GM12891 (cell line): ENCODE measurements at places on chromosomes 3 and 15.

- no peak for DNase-seq
These were observed 210.6 kb downstream of the PTPRG start for GRCh38 chr3:61771976-61772375.

GRCh38 chr3:151843275-151843674 is 29.4 kb downstream of the AADAC start:
- DNase-seq, result no peak

GRCh38 chr3:184375747-184376461 is 2.1 kb downstream of the THPO start:
- DNase-seq, result no peak

DNA sequence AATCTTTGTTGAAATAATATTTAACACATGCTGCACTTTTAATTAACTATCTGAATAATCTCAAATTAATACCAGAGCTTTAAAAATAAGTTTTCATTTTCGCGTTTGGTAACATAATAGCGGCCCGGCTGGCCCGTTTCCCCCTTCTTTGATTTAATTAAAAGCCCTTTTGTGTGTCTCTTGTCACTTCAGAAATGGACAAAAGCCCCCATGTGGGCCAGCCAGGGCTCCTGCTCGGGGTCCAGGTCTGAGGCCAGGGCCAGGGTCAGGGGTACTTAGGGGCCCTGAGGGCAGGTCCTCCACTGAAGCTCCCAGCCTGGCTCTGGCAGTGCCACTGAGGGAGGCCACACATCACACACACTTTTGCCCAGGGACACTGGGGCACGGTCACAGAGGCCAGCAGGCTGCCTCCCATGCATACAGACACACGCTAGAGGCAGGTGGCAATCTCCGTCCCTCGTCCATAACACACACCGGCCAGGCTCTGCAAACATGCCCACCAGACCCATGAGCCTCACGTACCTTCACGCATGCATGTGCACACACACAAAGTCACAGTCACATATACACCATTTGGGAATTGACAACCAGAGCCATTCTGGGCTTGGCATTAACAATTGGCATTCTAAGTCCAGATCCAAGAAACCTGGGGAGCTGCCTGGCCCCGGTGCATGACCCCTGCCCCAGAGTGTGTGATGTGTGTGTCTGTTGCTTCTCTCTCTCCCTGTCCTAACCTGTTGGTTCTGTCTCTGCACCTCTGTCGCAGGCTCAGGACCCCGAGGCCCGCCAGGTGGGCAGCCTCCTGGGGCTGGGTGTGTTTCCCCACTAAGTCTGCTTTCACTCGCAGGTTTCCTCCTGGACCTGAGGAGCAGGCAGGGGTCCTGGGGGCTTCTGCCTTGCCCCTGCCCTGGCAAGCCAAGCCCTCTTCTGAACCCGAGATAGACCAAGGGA is 38.5 kb downstream of the DNAJB8 start:
- no peak for DNase-seq

- peak; percentile 25 for DNase-seq
These were observed 31.9 kb downstream of the SLMAP start for GRCh38 chr3:57787867-57788623.

DNA sequence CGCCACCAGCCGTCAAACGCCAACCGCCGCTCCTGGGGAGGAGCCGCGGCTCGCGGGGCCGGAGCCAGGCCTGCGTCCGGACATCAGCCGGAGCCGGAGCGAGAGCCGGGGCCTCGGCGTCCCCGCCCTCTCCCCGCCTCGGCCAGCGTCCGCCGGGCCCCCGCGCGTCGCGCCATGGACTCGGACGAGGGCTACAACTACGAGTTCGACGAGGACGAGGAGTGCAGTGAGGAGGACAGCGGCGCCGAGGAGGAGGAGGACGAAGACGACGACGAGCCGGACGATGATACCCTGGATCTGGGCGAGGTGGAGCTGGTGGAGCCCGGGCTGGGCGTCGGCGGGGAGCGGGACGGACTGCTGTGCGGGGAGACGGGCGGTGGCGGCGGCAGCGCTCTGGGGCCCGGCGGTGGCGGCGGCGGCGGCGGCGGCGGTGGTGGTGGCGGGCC is 359 bp downstream of the ARIH1 start:
- peak; percentile 12 for DNase-seq

- DNase-seq, result no peak
These were observed 28.2 kb upstream of the GBE1 start for GRCh38 chr3:81789691-81790090.

DNA sequence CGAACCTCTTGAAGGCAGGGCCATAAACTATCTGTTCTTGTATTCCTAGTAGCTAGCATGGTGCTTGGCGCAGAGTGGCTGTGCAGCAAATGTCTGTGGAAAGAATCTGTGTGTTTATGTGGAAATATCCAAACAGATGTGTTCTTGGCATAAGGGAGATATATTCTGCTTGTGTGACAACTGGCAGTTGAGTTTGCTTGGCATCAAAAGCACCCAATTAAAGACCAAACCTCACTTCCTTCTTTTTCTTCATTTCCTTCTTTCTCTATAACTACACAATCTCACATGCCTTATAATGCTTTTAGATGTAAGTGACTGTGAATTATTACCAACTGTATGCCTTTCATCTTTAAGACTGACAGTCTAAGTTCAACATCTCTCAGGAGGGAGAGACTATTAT is 296.5 kb downstream of the SLC9A9 start:
- no peak for DNase-seq

DNA sequence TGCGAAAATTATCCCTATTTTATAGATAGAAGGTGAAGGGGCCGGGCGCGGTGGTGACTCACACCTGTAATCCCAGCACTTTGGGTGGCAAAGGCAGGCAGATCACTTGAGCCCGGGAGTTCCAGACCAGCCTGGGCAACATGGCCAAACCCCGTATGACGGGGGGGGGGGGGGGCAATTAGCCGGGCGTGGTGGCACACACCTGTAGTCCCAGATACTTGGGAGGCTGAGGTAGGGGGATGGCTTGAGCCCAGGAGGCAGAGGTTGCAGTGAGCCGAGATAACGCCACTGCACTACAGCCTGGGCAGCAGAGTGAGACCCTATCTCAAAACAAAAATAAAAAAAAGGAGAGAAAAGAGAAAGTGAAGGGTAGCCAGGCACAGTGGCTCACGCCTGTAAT is 1.4 kb downstream of the AAGAB start:
- no peak for DNase-seq

- DNase-seq, result no peak
These were observed 416.6 kb upstream of the NECTIN3 start for GRCh38 chr3:110654843-110655502.

- DNase-seq, result no peak
These were observed 8.3 kb upstream of the DNAJA4 start for GRCh38 chr15:78256044-78256437.

- no peak for DNase-seq
These were observed 40.5 kb downstream of the FILIP1L start for GRCh38 chr3:100073714-100074307.

DNA sequence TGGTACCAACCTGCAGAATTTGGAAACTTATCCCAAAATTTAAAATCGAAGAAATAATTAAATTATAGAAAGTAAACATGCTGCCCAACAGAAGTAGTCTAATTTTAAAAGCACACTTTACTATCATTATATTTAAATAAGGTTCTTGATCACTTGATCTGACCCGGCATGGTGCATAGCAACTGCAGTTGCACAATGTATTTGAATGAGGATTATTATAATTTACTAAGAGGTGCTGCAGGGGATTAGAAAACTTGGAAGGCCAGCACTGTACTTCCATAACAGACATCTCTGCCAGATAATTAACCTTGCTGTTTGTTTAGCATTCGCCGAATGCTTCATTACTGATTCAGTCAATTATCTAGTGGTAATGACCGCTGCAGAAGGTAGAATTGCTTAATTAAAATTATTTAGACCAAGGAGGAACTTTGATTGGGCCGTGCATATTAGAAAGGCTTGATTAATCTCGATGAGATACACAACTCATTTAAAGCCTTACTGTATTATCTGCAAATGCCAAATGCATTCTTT is 971.6 kb downstream of the ZPLD1 start:
- no peak for DNase-seq

GRCh38 chr15:71997691-71998090 is 120.3 kb downstream of the MYO9A start:
- no peak for DNase-seq

- DNase-seq, result no peak
These were observed 120.9 kb downstream of the FOXP1 start for GRCh38 chr3:71462586-71462985.

DNA sequence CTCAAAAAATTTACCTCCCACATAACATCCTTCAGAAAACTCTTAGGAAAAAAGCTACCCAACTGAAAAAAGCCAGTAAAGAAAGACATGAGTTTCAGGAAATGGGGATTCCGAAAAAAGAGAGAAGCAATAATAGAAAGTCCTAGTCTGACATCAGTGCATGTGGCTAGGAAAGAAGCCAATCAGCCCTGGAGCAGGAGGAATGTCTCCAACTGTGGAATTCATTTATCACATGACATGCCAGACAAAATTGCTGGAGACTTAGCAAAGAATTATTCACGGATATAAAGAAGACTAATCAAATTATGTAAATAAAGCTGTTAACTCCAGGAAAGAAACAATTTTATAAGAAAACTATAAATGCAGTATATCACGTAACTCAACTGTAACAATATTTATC is 258.9 kb upstream of the RARB start:
- DNase-seq, result no peak

GRCh38 chr15:95304151-95304946 is 1026.2 kb upstream of the NR2F2 start:
- DNase-seq, result no peak

- DNase-seq, result no peak
These were observed 36.9 kb downstream of the STAC start for GRCh38 chr3:36417237-36417636.

DNA sequence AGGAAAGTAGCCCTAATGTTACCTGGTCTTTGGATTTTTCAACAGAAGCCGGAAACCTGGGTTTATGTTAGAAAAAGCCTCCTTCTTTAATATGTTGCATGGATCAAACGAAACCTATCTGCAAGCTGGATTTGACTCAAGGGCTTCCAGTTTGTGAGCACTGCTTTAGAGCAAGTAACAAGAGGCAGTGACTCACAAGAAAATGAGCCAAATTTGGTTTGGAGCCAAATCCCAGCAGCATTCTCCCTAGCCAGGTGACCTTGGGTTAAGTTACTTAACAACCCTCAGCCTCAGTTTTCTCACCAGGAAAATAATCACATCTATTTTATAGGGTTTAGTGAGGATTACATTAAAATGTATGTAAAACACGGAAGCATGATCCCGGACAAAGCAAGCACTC is 215.2 kb upstream of the PRICKLE2 start:
- DNase-seq, result no peak

DNA sequence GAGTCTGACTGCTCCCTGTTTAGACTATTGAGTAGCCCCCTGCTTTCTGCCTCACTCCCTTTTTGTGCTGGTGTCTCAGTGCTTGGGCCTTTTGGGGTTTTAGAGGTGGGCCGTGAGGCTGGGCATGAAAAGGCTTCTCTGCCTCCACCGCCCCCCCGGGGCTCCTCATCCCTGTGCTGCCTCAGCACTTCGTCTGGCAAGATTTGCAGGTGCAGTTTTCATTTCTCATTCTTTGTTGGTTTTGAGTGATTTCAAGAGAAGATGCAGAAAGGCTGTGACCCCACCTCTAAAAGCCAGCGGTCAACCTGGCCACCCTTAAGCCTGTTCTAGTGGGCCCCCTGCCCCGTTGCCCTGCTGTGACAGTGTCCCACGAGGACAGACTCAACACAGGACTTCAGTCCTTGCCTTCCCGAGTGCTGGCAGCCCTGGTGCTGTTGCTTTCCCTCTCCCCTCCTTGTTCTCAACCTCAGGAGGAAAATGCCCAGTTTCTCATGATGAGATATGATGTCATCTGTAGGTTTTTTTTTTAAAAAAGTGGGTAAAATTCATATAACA is 38.0 kb downstream of the APBA2 start:
- DNase-seq, result no peak

DNA sequence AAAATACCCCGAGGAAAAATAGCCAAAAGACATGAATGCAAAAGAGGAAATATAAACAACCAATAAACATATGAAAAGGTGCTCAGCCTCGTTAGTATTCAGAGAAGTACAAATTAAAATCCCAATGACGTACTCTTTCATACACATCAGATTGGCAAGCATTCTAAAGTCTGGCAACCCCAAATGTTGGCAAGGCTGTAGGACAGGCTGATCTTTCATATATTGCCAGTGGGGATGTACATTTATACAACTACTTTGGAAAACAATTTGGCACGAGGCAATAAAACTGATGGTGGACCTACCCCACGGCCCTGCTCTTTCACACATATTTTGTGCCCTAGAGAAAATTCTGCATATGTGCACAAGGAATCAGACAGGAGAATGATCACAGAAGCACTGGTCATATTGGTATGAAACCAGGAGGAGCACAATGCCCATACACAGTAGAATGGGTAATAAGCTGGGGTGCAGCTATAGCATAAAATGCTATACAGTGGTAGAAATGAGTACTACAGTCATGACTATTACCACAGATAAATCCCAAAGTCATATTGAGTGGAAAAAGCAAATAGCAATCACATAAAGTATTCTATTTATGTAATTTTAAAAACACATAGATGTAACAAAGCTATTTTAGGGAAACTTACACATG is 176.0 kb upstream of the SLC24A5 start:
- no peak for DNase-seq

- no peak for DNase-seq
These were observed 336.1 kb upstream of the PROK2 start for GRCh38 chr3:72120806-72121778.

GRCh38 chr3:194598771-194599557 is 34.3 kb downstream of the TMEM44 start:
- DNase-seq, result no peak

DNA sequence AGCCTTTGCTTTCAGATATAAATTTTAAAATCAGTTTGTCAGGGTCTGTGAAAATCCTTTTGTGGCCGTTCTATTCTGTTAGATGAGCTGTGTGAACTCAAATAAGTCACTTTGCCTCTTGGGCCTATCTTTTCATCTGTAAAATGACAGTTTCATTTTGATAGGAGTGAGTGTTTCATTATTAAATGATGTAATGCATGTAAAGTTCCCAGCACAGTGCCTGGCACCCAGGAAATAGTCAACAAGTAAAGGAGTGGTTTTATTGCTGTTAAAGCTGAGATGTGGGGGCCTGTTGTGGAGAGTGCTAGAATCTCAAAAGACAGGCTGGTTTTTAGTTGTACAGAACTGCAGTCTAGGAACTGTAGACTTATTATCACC is 394.5 kb upstream of the CFAP20DC start:
- no peak for DNase-seq

- DNase-seq, result no peak
These were observed 28.5 kb downstream of the CYFIP1 start for GRCh38 chr15:22951381-22952280.

DNA sequence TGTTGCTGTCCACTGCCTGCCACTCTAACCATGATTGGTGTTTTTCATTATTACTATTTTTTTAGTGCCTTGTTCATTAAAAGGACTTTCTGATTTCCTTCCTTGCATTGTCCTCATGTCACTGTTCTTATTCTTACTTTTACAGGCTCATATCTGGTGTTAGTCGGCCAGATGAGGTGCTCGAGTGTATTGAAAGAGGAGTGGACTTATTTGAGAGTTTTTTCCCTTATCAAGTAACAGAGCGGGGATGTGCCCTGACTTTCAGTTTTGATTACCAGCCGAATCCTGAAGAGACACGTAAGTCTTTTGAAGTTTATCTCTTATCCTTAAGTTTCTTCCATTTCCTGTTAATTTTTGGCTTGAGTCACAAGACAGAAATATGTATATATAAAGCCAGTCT is 23.2 kb downstream of the QTRT2 start:
- no peak for DNase-seq

GRCh38 chr3:36172699-36173098 is 207.6 kb upstream of the STAC start:
- no peak for DNase-seq
